ENCODE measurements at places on chromosomes 1 and 21.

- DNase-seq: no peak
These were observed 122.3 kb downstream of the DISC1 start for GRCh38 chr1:231748760-231749415.

- peak; percentile 26 for DNase-seq
These were observed 13.7 kb downstream of the RHEX start for GRCh38 chr1:206066479-206067171.

DNA sequence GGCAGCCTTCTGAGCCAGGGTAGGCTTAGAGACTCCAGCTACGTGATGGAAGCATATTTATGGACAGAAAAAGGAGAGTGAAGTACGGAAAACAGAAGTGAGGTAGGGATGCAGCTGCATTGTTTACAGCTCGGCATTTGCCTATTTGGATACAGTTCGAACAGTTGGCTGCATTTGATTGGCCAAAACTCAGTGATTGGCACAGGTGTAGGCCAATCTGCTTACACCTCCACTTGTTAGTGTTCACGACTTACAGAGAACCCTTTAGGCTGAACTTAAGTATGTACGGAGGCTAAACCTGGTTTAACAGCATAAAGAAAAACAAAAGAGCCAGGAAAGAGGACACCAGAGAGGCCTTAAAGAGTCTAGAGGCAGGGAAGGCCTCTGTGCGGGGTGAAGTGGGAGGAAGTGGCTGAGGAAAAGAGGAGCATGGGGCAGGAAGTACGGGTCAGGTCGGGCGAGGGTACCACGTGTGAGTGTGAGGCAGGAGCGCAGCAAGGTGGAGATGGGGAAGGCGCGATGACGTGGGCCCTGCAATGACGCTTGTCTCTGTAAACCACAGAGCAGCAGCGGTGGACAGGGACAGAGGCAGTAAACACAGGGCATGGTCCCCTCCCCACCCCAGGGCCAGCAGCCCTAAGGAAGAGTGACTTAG is 32.0 kb downstream of the RSPH1 start:
- DNase-seq: peak; percentile 63

- no peak for DNase-seq
These were observed 10.2 kb upstream of the RCAN1 start for GRCh38 chr21:34625030-34625593.

DNA sequence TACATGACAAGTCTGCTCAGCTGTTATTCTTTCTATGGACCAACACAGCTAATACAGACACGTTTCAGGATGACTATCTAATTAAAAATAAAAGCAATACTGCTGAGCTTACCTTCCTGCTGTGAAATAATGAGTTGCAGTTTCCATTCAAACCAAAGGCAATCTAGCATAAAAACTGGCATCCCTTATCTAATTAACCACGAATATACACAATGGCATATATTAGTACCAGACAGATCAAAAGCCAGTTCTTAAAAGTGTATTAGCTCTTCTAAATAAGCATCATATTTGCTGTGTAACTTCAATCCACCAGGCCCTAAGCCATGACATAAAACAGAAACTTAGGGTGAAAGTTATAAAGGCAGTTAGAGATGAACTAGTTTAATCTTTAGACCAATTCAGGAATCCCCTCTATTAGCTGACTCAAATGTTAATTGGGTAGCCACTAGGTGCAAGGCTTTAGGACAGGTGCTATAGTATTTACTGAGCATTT is 20.6 kb downstream of the TESK2 start:
- no peak for DNase-seq

DNA sequence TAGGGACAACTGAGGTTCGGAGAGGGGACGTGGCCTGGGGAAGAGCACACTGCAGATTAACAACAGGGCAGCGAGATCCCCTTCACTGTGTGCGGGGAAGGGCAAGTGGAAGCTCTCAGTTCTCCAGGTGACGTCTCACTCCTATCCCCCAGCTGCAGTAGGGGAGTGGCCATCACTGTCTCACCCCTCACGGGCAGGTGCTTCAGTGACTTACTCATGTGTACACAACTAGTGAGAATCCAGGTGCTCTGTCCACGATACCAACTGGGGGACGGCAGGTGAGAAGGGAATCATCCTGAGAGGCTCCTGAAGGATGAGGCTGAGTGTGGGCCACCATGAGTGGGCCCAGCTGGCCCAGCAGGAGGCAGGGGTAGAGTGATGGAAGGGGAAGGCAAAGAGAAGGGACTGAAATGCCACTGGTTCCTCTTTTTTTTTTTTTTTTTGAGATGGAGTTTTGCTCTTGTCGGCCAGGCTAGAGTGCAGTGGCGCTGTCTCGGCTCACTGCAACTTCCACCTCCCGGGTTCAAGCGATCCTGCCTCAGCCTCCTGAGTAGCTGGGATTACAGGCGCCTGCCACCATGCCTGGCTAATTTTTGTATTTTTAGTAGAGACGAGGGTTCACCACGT is 25.9 kb downstream of the RHBG start:
- no peak for DNase-seq

DNA sequence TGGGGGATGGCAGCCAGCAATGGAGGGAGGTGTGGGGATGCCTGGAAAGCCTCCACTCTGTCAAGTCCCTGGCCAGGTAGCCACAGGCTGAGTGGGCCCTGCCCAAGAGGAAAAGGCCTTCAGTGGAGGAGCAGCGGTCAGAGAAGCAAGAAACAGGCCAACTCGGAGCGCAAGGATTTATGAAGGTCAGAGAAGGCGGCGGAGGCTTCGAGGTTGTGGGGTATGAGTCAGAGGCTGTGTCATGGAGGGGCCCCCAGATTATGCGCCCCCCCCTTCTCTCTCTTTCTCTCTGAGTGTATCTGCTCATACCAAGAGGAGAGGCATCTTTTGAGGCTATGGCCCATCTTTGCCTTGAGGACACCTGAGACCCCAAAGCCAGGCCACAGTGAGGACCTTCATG is 99.5 kb downstream of the CASZ1 start:
- no peak for DNase-seq

- no peak for DNase-seq
These were observed 46.4 kb downstream of the NUAK2 start for GRCh38 chr1:205275133-205275532.

DNA sequence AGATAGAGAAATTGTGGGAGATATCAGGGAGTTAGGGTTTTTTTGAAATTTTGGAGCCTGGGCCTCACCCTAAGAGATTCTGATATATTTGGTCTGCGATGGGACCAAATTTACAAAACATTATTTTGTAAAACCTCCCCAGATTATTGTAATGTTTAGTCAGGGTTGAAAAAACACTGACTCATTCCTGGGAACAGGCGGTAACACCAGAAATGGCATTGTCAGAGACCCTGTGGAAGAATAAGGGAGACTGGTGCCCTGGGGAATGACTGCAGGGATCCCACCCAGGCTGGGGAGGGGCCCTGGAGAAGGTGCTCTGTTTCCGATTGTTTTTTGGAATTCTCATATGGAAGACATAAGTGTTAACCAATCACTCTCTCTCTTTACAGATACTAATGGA is 13.1 kb upstream of the STRIP1 start:
- no peak for DNase-seq

DNA sequence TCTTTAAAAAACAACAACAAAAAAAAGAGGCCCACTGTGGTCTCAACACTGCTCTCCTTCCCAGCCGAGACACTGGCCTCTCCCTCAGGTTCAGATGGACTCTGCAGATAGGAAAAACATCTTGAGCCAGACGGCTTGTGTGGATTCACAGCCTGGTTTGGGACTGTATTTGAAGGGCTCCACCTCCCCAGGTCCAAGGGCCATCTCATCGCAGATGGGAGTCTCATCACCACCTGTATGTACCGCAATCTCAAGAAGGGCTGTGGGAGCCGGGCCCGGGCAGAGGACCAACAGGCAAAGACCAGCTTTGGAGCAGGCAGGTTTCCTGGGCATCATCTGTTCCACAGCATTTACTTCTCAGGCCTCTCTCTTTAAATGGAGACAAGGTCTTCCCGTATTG is 10.3 kb downstream of the ZBTB48 start:
- DNase-seq: no peak

DNA sequence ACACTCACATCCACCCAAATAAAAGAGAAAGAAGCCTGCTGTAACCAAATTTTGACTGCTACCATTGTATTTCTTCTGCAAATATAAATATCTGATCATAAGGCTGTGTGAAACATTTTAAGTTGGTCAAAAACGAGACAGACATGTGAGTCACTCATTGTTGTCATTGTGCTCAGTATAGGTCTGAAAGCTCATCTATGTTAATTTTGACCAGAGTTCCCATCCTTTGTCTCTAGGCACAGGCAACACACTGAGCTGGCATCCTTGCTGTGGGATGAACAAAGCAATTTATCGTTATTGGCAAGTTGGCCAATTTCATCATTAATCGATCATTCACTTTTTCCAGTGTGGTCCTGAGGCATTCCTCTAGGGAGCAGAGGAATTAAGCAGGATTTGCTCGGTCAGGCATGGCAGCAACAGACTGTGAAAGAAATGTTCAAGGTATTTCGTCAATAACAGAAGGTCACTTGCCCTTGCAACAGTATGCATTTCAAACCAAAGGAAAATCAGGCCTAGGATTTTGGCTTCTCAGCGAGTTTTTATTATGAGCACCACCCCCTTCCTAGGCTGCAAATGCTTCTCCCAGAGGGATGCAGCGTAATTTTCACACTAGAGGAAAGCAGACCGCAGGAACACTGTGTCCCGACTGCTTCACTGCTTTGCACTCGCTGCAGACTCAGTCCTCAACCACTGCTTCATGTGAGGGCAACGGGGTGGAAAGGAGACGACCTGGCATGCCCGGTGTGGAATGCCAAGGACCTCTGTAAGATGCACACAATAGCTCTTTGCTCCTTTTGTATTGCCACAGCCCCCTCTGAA is 87.9 kb upstream of the SMYD2 start:
- no peak for DNase-seq

- no peak for DNase-seq
These were observed 12.6 kb downstream of the HSPG2 start for GRCh38 chr1:21924503-21925005.

GRCh38 chr1:3423245-3423829 is 31.1 kb upstream of the ARHGEF16 start:
- DNase-seq: no peak

DNA sequence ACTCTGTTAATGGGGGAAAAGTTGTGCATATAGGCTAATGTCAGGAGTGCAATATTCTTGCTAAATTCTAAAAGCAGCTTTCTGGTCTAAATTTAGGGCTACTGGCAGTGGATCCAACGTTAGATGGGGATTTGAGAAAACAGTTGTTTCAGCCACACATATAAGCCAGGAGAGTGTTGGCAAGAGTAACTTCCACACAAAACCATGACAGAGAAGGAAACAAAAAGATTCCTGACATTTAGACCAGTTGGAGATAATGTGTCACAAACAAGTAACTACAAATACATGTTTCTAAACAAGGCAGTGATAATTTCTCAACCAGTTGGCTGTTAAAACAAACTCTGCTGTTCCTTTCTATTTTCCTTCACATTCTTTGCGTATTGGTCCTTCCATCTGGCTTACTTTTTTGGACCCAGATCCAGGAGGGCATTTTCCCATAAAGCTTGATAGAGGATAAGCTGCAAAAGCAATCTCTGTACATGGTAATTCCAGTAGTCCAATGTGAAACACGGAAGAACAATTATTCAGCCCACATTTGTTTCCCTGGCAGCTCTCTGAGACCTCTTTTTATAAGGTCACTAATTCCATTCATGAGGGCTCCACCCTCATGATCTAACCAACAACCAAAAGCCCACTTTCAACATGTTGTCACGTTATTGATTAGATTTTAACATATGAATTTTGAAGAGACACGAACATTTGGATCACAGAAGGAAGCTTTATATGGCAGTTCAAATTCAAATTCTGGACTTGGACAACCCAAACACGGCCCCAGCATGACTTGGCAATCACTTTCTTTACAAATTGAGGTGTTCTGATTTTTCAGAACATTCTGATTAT is 1888.6 kb downstream of the MRPL39 start:
- no peak for DNase-seq

DNA sequence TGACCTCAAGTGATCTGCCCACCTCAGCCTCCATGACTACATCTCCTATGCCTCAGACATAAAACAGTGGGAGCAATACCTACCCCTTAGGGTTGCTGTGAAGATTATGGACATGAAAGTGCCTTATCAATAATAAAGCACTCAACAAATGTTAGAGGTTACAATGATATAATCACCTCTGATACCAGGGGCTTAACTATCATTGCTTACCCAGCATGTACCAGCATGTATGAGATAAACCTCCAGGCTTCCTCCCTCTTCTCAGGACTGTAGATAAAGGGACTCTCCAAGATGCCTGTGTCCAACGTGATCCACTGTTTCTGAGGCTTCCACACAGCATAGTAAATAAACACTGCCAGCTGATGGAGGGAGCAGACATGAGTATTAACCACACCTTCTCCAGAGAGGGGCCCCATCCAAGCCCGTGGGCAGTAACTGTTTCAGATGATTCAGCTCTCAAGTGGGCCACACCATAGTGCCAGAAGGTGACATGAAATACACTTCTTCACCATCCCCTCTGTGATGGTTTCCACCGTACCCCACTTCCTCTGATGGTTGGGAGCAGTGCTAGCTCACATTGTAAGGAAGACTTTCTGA is 26.2 kb downstream of the RHBDL2 start:
- DNase-seq: no peak

DNA sequence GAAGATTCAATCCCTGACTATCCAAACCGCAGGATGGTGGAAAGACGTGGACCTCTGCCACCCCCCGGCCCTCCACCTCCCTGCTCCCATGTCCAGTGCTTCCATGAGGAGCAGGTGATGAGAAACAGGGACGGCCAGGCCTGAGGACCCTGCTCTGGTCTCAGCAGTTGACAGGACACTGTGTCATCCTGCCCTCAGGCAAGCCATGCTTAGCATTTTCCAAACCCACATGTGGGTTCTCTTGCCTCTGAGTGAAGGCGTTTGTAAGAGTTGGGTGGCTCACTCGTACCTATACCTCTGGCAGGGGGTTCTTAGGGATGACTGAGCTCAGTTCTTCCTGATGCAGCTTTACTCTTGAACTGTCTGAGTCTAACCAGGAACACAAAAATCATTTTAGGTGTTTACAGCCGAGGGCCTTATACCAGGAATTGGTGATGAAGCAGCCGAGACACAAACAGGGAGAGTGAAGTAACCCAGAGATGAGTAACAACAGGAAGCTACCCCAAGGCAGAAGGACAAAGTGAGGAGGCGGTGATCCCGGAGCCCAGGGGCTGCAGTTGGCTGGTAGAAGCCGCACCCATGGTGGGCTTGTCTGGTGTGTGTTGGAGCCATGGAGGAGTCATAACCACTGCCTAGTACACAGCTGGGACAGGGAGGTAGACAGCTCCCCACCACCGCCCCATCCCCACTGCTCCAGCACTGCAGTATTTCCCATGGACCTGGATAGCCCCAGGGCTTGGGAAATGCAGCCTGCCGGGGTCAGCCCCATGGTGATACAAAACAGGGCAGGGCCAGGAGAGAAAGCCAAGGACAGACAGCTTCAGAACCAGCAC is 21.4 kb downstream of the MYBPH start:
- no peak for DNase-seq

- no peak for DNase-seq
These were observed 129.1 kb upstream of the SOD1 start for GRCh38 chr21:31530364-31530763.

All from stimulated activated naive B cell treated with anti-CD40 and anti-IgM and Interleukin-4, amounts not matched to agents 10 μg/mL and 1 μg/mL and 100 μg/mL, for 72 hours (primary cell).